Stimulated activated CD4-positive, alpha-beta T cell treated with anti-CD3 and anti-CD28 coated beads, Interleukin-1b, Interleukin-23, amount 100 ng/mL, for 1 hour (primary cell): ENCODE measurements at places on chromosomes 13 and 19.

DNA sequence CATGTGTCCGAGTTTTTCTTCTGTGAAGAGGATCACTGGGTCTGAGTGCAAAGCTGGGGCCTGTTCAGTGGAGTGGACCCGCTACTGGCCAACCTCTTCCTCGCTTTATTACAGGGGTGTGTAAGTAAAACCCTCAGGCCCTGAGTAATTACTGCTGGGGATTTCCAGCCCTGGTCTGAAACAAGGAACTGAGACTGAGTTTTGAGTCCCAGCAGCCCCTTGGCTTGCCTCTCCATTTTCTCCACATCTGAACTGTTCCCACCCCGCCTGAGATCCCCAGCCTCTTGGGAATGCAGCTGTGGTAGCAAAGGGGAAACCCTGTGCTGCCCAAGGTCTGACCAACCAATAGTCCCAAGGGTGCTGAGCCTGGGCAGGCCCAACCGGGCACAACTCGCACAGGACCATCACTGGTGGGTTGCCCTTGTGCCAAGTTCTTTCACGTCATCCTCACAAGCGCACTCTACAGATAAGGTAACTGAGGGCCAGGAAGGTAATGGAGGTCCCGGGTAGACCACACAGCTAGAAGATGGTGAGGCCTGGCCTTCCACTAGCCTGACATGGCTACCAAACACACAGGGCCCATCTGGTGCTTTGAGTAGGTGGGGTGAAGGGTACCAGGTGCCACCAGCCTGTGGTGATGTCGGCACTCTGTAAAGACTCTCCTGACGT, 13.7 kb upstream of the SLC35E1 start:
- DNase-seq: no peak

- DNase-seq: no peak
These were observed 897 bp downstream of the ETHE1 start for GRCh38 chr19:43525836-43526771.

DNA sequence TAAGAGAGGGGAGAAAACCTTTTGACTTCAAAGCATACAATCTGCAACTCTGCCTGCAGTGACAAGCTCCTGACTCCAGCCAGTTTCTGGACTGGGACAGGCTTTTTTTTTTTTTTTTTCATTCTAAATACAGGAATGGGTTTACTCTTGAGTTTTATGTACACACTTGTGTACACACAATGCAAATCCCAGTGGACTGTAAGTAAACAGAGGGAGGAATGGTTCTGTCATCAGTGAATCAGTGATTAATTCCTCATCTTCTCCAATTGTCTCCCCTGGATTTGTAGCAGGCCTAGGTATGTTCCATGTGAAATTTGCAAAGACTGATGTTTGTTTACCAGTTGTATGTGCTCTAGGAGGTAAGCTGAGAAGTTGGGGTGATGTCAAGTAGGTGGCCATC, 184.8 kb downstream of the SHISA2 start:
- no peak for DNase-seq

DNA sequence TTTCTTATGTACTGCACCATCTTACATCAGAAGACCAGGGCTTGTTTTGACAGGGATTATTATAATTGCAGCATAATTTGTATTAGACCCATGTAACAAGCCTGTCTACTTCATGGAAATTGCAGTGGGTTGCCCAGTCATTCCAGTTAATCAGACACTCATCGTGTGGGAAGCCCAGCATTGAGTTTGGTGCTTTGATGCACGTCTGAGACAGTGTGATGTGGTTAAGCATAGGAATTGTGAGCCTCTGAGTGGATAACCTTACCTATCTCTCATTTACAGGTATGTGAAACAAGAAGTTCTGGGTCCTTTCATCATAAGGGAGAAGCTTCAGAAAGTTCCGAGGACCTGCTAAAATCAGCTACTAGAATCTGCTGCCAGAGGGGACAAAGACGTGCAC, 12.8 kb downstream of the RGCC start:
- DNase-seq: no peak

- no peak for DNase-seq
These were observed 437.9 kb downstream of the KLF12 start for GRCh38 chr13:73696271-73696670.

DNA sequence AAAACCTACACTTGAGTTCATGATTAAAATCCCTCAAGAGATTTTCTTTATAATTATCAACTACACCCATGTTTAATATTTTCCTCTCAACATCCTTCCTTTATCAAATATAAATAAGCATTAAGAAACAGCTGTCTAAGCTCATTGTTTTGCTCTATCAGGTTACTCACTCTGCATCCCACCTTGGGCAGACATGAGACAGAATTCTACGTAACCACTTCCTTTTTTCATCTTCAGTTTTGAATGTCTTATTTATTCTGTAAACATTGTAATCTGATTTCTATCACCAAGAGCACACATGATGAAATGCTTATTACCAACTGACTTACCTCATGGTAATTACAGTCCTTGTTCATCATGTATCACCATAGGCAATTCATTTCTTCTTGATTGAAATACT, 1256.6 kb upstream of the ATXN8OS start:
- DNase-seq: no peak

GRCh38 chr13:96781141-96781540, 213.1 kb downstream of the OXGR1 start:
- DNase-seq: no peak

DNA sequence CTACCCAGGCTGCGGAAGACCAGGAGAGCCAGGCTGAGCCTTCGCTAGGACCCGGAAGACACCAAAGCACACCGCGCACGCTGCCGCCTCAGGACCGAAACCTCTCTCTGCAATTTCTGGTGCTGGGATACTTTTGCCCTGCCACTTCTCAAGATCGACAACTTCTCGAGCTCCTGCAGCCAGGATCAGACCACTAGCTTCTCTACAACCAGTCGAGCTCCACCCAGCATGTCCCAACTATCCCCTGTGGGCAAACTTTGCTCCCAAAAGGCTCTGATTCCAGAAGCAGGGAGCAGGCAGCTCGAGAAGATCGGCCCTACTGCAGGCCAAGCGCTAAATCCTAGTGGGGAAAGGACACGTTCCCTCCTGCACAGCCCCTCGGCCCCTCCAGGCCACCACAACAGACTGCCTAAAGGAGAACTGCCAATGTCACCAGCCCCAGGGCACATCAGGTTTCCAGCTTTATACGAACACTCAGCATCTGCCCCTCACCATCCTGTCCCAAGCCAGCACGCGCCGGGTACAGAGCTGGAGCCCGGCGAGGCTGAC, 979 bp downstream of the AKAP8 start:
- DNase-seq: no peak

DNA sequence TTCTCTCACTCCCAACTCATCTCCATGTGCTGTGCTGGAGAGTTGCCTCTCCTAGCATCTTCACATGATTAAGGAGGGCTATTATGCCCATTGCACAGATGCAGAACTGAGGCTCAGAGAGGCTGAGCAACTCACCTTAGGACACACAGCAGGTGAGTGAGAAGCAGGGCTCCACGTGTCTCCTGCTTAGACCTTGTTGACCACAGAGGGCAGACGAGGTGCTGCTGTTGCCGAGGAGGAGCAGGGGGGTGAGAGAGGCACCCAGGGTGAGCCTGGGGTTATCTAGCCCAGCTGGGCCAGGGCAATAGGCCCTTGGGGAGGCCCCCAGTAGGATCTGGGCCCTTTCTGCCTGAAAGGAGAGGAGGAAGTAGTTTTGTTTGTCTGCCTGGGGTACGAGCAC, 2.4 kb upstream of the HSH2D start:
- no peak for DNase-seq

- DNase-seq: no peak
These were observed 13.0 kb upstream of the KCNN1 start for GRCh38 chr19:17953869-17954268.

- DNase-seq: no peak
These were observed 30.2 kb downstream of the C2CD4C start for GRCh38 chr19:378706-379105.

GRCh38 chr19:42140125-42140754, 8.0 kb upstream of the POU2F2 start:
- DNase-seq: no peak

DNA sequence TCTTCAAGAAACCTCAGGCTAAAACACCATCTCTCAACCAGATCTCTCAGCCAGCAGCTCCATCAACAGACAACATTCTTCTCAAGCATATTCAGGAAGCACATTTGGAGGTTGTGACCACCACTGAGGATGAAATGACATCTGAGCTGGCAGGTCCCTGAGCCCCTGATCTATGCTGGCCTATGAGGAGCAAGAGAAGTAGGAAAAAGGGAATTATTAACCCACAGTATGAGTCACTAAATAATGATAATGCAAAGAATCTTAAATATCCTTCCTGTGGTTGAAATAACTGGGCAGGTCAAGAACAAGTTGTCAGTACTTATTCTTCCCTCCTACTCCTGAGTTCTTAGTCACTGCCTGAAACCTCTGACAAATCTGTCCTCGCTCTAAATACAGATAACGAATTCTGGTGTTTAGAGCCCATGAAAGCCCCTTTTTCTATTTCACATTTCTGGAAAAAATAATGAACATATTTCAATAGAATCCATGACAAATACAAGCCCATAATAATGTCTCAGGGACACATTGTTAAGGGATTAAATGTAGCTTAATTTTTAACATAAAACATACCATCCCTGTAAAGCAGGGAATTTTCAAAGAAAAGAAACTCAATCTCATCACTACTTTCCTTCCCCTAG, 225.8 kb upstream of the IRS2 start:
- no peak for DNase-seq

DNA sequence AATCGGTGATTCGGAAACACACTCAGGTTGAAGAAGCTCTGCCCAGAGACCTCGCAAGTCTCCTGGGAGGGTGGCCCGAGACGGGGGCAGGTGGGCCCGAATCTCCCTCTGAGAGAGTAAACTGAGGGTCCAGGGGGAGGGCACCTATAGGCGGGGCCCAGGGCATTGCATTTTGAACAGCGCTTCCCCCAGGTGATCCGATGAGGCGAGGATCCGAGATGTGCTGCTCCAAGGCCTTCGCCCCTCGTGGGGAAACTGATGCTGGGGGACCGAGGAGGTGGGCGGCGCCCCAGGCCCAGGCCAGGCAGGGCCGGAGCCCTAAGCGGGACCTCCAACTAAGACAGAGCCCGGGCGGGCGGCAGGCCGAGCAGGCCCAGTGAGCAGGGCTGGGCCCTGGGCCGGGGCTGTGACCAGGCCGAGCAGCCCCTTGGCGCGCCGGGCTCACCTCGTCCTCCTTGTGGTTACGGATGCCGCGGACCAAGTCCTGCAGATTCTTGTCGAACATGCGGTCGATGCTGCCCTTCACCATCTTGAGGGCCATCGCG, 500 bp downstream of the AP3D1 start:
- no peak for DNase-seq

DNA sequence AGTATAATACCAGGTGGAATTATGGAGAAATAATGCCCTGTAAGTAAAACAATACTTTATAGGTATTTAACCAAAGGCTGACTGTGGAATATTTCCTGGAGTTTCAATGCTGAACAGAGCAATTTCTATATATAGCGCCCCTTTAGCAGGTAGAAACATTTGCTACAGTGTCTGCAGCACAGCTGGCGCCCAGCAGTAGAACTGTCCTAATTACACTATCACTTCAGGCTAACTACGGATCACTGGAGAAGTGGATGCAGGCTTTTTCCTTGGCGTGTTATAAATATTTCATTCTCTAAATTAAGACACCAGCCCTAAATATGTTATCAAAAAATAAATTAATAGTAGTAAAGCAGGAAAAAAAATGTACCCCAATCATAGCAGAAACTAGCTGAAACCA, 3.1 kb downstream of the SHISA2 start:
- no peak for DNase-seq

DNA sequence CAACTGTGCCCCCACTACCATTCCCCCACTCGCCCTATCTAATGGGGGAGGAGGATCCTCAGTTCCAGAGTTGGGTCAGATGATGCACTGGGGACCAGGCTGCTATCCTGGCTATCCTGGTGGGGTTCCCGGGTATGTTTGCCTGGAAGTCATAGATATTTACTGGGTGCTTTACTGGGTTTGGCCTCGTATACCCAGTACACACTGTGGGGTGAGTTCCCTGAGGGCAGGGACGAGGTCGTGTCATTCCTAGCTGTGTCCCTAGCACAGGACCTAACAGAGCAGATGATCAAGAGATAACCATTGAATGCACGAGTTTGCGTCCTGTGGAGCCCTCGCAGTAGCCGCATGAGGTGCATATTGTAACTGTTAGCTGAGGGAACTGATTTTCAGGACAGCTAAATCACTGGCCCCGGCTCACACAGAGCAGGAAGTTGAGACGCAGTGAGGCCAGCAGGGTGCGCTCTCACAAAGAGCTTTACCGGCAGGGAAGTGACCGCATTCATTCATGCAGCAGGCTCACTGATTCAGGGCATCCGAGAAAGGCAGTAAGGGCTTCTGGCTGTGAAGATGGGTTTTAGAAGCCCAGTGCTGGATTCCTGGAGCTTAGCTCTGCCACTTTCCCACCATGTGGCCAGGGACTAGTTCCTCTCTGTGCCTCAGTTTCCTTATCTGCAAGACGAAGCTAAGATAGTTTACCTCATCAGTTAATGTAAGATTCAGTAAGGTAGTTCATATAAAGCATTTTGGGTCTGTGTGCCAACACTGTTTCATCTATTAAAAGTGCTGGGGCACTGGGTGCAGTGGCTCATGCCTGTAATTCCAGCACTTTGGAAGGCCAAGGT, 6.0 kb downstream of the RUVBL2 start:
- DNase-seq: peak; percentile 35

DNA sequence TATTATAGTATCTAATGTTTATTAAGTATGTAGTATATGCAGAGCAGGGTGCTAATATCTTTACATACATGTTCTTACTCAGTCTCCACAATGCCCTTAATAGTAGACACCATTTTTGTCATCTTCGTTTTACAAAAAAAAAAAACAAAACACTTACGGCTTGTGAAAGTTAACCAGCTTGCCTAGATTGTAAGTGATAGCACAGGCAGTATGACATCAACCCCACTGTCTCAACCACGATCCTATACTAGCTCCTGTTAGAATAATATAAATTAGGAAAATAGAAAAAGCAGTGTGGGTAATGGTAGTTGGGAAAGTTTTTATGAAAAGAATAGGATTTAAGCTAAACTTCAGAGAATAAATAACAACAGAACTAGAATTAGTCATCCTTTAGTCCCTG, 34.3 kb downstream of the MICU2 start:
- no peak for DNase-seq

DNA sequence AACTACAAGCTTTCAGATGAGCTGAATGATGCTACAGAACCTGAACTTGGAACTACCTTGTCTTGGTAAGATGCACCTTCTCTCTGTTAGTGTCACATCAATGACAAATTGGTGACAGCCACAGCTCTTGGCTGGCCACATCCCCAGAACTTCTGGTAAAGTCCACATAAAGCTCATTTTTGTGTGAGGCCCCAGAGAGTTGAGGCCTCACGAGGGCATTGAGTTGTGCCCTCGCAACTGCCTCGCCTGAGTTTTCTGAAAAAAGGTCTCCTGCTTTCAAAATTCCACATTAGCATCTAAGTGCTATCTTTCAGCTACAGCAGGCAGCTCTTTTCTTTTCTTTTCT, 42.6 kb downstream of the MRPL57 start:
- no peak for DNase-seq

DNA sequence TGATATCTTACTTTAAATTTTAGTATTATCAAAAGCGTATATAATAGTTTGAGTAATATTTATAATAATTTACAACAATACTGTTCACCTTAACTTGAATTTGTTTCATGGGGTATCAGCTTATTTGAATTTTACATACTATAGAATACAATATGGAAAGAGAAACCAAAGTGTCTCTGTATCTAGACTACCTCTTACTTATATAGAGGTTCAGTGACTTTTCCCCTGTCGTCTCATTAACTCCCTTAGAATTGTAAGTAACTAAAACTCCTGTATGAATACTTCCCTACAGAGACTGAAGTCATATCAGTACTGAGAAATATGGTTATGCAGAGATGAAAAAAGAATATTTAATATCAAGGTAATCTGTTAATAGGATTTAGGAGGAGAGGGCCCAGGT, 26.8 kb downstream of the COG6 start:
- no peak for DNase-seq
